ENCODE measurements at places on chromosomes 2 and 18.
A peak's percentile ranks its signal among the peaks of the same experiment; 100 is the strongest.

DNA sequence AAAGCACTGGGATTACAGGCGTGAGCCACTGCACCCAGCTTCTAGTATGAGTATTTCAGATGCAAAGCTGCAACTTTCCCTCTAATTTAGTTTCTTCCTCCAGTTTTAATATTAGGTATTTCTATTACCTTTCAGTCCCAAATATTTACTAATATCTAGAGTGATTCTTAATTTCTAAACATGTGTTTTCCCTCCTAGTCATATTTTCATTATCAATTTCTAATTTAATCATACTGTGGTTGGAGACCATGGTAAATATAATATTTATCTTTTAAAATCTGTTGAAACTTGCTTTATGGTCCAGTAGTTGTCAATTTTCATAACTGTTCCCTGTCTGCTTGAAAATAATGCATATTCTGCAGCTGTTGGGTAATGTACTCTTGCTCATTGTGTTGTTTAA is 245.9 kb upstream of the REV1 start:
- DNase-seq = no peak

- DNase-seq = no peak
These were observed 156.6 kb upstream of the ID2 start for GRCh38 chr2:8525236-8525581.

- DNase-seq = no peak
These were observed 1167.7 kb upstream of the ZEB2 start for GRCh38 chr2:145687442-145688134.

DNA sequence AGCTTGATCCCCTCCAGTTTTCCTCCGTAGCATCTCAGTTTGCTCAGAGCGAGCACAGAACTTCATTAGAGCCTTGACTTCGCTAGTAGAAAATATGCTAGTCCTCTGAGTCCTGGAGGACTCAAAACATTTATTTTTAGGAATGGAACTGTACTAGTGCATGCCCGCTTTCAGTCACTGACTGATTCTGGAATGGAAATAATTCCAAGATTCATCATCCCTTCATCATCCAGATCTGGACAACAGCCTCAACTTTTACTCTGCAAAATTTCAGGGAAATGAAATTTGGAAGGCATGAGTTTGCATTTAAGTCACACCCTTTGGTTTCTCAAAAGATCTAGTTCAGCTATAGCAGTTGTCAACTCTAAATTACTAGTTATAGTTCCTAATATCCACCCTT is 304.6 kb downstream of the XIRP2 start:
- DNase-seq = no peak

- no peak for DNase-seq
These were observed 47.0 kb downstream of the KIF5C start for GRCh38 chr2:148922062-148922461.

- DNase-seq = no peak
These were observed 21.3 kb downstream of the SLC66A2 start for GRCh38 chr18:79930020-79930642.

GRCh38 chr2:199680482-199680881 is 170.5 kb downstream of the FTCDNL1 start:
- DNase-seq = no peak

GRCh38 chr2:233974530-233975071 is 57.4 kb downstream of the TRPM8 start:
- DNase-seq = peak; percentile 32

GRCh38 chr2:80329491-80329890 is 24.9 kb upstream of the LRRTM1 start:
- no peak for DNase-seq

GRCh38 chr2:47002480-47003381 is 87.1 kb upstream of the MCFD2 start:
- peak; percentile 90 for DNase-seq

GRCh38 chr2:165811592-165812370 is 17.7 kb upstream of the GALNT3 start:
- DNase-seq = no peak

DNA sequence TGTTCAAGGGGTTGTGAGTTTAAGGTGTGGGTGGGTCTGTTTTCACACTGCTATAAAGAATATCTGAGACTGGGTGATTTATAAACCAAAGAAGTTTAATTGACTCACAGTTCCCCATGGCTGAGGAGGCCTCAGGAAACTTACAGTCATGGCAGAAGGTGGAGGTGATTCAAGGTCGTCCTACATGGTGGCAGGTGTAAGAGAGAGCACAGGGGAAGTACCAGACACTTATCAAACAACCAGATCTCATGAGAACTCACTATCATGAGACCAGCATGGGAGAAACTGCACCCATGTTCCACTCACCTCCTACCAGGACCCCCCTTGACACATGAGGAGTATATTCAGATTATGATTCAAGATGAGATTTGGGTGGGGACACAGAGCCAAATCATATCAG is 38.0 kb downstream of the RHBDD1 start:
- no peak for DNase-seq

DNA sequence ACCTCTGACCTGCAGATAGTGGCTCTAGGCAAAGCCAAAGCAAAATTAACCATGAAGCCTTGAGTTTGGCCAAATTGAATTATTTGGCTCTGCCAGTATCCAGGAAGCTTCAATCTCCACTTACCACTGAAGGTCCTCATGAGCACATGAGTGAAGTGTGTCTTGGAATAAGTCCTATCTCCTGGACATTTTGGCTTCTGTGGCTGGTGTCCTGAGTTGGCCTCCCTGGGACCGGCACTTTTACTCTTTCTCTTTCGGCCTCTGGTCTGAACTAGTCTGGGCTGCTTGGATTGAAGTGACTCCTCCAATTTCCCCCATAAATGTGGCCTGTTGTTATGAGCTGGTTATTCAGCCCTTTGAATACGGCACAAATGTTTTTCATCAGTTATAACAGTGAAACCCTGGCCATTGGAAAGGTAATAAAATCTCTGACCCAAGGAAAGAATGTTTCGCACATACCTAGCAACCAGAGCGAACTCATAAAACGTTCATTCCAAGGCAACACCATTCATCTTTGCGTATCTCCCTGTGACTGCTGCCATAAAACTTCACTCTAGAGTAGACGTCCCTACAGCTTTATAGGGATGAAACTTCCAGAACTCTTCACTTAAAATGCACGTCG is 216.4 kb downstream of the LPIN1 start:
- DNase-seq = no peak

DNA sequence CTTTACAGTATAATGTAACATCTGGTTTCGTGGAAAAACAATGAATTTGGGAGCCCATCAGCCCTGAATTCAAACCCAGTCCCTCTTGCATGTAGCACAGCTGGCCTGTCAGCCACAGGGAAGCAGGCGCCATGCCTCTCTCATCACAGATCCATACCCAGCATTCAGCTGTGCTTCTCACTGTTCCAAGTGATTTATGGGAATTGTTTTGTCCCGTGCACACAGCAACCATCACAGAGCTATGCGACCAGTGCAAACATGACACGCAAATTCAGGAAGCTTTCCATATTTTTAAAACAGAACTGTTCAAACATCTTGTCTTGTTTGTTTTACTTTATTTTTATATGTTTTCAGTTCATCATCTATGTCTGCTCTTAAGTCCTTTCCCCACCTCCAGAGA is 496.1 kb downstream of the EIPR1 start:
- no peak for DNase-seq

DNA sequence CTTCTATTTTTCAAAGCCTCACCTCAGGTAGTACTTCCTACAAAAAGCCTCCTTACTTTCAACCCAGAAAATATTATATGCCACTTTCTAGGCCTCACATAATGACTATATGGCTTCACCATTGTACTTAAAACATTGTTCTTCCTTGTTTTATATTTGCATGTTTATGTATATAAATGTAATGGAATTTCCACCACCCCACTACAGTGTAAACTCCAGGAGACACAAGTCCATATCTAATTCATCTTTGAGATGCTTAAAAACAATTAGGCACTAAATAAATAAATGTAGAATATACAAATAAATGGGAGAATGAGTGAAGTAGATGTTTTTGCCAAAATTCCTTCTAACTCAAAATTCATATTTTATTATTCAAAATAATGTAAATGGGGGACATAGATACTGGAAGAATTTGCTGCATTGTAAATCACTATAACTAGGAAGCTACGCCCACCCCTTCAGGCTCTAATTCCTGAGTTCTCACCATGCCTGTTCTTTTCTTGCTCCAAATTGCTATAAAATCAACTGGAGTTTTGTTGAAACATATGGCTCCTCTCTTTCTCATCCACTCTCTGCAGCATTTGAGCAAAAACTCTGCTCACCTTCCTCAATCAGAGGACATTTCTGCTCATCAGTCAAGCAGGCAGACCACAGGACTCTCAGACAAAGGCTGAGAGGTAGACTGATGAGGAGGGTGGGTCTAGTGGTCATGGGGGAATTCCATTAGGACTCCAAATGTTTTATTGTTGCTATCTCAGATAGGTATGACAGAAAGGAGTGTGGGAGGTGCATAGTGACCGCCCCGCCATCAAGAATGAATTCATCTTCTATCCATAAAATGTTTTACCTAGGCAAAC is 243.0 kb downstream of the HNMT start:
- no peak for DNase-seq

DNA sequence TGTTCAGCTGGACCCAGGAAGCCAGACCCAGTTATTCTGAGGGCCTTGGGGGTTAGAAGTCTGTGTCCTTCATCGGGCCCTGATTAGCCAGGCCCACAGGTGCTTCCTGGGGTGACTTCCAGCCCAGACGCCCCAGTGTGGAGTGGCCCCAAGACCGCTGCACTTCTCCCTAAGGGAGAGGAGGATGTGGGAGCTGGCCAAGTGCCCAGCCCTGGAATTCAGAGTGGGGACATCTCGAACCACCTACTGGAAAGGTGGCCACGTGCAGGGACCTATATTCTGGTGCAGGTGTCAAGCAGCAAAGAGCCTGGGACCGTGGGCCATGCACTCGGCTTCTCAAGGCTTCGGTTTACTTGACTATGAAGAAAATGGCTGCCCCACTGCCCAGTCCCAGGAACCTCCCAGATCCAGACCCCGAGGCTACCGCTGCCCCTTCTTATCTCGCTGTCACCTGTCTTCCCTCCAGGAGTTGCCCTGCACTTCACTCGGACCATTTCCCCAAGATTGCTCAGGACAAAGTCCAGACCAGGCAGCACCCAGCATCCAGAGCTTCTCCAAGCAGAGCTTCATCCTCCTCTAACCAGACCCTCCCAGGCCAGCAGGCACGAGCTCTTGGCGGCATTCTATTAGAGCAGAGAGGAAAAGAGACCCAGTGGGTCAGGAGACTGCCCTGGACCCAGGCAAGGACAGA is 142.8 kb upstream of the ID2 start:
- DNase-seq = peak; percentile 57

GRCh38 chr2:15941871-15942710 is 1.7 kb downstream of the MYCN start:
- DNase-seq = peak; percentile 82

DNA sequence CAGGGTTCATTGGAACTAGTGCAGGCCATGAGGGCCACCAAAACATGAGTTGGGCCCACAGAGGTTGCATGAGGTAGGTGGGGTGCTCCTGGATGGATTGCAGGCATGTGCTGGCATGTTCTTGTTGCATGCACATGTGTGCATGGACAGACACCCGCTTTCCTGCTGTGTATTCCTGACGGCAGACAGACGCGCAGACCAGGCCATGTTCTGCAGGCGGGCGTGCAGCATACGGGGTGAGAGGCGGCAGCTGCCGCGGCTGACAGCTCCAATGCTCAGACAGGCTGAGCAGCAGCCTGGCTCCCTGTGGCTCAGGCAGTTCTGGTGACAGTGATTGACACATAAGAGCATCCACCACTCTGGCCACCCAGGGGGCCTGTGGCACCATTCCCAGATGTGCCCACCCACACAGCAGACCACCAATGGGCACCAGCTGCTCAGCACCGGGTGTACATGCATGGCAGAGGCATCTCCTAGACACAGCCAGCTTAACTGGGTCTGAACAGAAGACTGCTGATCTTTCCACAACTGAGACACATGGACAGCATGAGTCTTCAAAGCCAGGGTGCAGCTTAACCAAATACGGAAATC is 21.2 kb downstream of the HS1BP3 start:
- DNase-seq = no peak

DNA sequence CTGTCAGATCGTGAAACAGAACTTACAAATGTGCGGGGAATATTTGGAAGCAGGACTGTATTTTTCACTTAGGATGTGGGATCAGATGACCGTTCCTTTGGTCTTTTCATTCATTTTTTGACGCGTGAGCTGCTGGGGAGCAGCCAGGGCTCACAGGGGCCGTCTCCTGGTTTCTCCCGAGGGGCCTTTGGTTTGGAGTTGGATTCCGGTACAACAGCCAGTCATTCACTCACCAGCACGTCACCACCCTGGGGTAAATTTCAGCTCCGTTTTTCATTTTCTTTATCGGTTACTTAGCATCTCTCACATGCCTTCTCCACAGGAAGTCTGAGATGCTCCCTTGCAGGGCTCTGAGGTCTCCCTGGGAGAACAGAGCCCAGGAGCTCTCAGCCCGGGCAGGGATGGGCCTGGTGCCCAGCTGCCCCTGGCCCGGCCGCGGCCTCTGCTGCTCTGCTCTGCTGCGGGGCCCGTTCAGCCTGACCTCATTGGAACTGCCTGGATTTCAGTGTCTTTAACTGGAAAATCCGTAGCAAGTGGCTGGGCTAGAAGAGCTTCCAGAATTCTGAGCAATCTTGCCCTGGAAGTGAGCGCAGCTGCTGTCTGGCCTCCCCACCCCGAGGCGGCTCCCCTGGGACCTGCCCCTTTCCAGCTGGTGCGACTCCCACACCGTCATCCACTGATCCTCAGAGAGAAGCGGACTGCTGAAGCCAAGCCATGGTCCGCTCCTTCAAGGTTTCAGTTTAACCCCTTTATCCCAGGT is 335.6 kb downstream of the EIPR1 start:
- peak; percentile 90 for DNase-seq

- DNase-seq = no peak
These were observed 52.9 kb downstream of the RTP5 start for GRCh38 chr2:241922411-241922810.

DNA sequence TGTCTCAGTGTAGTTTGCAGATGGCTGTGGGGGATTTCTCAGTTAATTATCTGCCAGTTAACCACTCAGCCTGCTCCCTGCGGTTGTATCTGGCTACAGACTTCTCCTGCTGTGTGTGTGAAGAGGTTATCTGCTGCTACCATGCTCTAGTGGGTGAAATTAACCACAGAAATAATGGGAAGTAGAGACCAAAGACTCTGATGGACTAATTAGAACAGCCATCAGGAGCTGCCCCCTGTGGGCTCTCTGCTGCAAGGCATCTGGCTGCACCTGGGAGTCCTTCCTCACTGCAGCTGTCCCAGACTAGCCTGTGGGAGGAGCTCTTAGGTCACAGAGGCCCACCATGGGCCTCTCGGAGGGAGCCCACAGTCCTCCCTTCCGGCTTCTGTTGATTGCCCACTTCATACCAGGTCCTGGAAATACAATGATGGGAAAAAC is 66.6 kb downstream of the CTIF start:
- DNase-seq = peak; percentile 58

- peak; percentile 84 for DNase-seq
These were observed 63.8 kb downstream of the SETBP1 start for GRCh38 chr18:44744161-44745121.

GRCh38 chr18:48923746-48924629 is 26.8 kb downstream of the SMAD7 start:
- no peak for DNase-seq

- no peak for DNase-seq
These were observed 30.3 kb downstream of the NCL start for GRCh38 chr2:231433990-231434389.
